ENCODE measurements at places on chromosomes 7 and 10.

GRCh38 chr10:76868098-76868977 is 769.3 kb downstream of the KCNMA1 start:
- no peak for DNase-seq

DNA sequence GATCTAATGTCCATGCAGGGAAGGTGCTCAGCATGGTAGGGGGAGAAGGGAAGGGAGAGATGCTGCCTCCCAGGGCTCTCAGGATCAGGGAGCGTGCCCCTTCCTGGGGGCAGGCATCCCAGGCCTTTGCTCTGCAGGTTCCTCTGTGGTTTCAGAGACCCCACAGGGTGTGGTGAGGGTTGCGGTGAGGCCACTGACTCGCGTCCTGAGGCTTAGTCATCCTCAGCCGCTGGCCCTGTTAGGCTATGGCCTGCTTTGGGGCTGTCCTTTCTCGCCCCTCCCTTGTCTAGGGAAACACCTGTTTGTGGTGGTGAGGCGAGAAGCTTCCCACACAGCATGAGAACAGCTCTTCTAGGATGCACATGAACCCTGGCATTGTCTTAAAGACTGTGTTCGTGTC is 558.3 kb upstream of the FOXK1 start:
- no peak for DNase-seq

DNA sequence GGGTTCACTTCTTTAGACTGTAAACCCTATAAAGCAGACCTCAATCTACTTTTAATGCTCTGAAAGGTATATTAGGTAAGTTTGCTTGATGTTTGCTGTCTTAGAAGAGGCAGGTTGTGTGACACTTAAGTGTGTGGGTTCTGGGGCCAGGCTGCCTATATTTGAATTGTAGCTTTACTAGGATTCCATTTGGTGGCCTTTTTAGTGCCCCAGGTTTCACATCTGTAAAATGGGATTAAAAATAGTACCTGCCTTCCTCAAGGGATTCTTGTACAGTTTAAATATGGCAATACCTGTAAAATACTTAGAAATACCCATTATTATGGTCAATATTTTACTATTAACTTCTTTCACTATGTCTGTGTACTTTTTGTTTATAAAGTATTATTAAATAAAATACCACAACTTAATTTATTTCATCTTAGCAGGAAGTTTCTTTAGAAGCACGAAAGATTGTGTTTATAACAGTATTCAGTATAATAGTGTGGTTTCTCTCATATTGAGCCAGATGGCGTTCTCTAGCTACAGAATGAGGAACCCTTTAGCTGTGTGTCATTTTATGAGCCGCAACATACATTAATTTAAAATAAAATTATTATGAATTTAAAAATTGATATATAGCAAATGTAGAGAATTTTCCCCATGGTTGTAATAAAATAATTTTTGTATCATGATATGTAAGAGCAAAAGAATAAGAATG is 94.2 kb downstream of the CDK14 start:
- DNase-seq = no peak

GRCh38 chr7:84492098-84493034 is 297.8 kb upstream of the SEMA3A start:
- no peak for DNase-seq
